ENCODE measurements at places on chromosomes 13 and 19.

DNA sequence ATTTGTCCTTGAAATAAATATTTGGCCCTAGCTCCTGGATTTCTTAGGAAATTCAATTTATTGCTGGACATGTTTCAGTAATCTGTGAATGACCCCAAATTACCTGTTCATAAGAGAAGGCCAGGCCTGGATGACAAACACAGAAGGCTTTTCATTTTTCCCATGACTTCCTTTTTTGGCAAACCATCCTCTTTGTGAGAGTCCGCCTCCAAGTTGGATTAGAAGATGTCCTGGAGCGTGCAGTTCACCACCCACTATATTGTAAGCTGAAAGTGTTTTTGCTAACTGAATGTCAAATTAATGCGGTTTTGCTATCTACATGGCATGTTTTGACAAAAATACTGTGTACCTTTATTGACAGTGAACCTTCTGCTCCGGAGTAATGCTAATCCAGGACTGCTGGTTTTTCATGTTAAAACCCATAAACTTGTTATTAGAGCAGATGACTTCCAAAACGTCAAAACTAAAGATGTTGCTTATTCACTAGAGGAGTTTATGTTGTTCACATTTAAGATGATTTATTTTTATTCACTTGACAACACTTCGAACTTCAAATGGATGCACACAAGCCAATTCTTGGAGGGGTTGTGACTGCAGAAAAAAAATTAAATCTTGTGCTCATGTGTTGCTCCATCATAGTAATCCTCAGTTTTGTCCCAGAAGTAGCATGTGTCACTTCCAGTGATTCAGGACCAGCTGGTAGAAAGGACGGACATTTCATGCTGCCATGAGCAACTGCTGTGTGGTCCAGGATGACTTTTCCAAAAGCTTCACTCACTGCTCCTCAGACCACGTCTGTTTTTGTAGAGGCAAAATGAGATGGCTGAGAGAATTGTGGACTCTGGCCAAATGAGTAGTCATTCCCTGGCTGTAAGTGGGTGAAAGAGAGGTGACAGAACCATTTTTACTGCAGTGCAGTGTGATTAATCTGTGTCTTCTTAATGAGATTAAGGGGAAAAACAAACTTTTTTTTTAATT is 71.0 kb downstream of the ITGBL1 start:
- no peak for DNase-seq

DNA sequence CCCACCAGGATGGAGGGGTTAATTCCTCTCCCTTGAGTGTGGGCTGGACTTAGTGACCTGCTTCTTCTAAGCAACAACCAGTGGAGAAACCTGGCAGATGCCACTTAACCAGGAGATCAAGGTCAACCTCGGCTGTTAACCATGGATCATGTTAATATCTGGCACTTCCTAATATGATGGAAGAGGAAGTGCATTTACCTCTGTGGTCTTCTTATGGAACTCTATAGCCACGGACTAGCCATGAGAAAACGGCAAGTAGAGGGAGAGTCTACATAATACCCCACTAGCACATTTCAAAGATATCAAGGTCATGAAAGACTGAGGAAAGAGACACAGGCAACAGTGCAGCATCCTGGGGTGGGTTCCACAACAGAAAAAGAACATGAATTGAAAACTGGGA is 31.4 kb downstream of the MLLT1 start:
- no peak for DNase-seq

GRCh38 chr13:66703597-66703996 is 526.5 kb downstream of the PCDH9 start:
- DNase-seq: no peak

DNA sequence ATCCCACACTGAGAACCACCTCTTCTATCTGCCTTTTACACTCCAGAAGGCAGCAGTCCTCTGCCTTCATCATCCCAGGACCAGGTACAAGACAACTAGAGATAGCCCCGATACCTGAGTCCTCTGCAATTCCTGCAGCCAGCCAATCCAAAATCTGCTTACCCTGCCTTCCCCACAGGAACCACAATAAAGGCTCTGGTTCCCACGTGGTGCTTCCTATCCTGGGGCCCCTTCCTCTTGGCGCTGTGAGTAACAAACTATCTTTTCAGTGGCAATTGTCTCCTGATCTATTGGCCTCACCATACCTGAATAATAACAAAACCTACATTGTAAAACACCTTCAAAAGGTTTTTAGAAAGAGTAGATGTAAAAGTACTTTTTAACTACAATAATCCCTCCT is 63.1 kb downstream of the ZDHHC20 start:
- DNase-seq: no peak

DNA sequence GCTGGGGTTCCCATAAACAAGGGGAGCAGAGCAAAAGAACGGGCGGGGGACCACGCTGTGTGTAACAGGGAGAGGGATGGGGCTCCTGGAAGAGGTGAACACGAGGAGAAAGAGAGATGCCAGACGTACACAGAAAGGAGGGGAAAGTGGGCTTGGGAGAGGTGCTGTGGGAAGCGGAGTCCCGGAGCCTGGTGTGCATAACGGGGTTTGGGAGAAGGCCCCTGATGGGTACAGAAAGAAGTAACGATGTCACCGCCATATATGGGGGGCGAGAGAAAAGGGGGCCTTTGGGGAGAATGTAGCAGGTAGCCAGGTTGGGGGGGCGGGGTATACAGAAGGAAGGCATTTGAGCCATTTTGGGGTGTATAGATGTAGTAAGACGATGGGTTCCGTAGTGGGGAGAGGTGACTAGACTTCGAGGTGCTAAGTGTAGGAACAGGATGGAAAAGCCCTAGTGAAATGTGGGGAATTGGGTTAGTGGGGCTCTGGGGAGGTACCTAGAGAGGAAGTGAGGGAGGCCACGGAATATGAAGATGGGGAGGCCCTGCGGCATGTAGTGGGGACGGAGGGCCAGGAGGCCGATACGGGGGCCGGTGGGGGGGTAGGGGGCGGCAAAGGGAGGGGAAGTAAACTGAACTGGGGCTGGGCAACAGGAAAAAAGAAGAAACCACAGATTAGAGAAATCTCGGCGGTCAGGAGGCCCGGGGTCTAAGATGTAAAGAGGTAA is 787 bp downstream of the ZNF580 start:
- no peak for DNase-seq

GRCh38 chr13:81493144-81493543 is 1152.2 kb upstream of the SPRY2 start:
- no peak for DNase-seq

- peak; percentile 43 for DNase-seq
These were observed 11.5 kb upstream of the CNFN start for GRCh38 chr19:42401365-42402303.

DNA sequence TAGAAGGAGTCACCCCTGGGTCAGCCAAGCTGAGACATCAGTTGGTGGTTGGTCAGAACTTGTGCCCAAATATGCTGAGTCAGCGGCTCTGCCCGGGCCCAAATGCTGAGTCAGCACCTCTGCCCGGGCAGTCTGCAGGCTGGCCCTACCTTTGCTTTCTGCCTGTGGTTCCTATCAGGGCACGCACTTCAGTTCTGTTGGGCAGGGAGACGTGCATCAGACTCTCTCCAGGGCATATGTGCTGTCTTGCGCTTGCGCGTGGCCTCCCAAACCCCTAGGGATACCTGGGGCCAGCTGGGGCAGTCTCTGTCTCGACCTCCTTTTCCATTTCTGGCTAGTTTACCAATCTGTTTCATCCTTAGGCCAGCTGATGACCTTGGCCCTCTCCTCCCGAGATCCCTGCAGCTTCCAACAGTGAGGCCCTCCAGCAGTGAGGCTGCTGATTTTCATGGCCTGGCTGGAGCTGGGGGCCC is 24.4 kb upstream of the LDLR start:
- no peak for DNase-seq

DNA sequence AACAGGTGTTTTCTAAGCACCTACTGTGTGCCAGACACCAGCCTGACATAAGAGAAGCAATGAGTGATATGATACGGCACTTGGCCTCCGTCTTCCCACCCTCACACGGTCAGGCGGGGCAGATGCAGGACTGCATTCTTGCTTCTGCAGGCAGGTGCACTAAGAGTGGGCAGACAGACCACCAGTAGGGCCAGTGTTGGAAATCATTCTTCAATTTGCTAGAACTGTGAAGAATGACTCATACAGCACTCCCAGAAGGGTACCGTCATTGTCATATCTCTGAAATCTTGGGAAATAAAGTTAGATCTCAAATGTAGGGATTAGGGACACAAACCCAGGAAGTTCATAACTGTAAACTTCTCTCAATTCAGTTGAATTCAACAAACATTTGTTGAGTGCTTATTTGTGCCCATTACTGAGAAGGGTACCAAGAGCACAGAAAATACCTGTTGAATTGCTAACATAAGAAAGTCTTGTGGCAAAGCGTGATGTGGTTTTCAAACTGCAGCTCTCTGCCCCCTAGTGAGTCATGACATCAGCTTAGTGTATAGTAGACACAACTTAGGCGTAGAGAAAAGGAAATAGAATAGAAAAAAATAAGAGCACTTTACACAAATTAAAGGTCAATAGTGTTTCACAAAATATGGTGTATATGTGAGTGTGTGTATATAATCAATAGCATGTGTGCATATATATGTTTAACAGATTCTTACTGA is 76.1 kb downstream of the TEX26 start:
- no peak for DNase-seq

- DNase-seq: no peak
These were observed 177.1 kb downstream of the PCCA start for GRCh38 chr13:100266026-100266425.

DNA sequence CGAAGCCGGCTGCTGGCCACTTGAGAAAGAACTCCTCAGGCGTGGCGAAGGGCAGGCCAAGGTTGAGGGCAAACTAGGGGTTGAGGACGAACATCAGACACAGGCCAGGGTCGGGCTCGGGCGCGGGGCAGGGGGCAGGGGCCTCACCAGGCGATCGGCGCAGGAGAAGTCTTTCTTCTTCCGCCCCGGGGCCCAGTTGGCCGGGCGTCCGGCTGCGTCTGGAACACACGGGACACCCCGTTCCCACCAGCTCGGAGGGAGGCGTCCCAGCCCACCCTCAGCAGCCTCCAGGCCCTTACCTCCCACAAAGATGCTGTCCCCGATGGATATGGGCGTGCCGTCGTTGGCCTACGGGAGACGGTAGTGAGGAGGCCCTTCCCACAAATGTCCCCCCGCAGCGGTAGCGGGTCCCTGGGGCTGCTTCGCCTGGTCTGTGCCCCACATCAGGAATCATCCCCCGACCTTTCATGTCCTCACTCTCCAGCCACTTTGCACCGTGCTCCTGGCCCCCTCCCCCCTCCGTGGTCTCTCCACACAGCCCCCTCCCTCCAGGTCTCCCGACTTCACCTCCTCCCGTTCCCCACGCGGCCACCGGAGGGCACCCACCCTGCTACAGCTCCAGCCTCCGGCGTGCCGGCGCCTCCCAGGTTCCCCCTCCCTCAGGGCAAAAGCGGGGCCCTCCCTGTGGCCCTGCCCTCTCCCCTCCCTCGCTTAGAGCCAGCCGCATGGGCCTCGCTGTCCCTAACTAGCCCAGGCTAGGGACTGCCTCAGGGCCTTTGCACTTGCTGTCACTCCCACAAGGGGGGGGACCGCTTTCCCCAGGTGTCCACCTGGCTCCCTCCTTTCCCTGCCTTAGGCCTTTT is 4.8 kb downstream of the PNKP start:
- no peak for DNase-seq

DNA sequence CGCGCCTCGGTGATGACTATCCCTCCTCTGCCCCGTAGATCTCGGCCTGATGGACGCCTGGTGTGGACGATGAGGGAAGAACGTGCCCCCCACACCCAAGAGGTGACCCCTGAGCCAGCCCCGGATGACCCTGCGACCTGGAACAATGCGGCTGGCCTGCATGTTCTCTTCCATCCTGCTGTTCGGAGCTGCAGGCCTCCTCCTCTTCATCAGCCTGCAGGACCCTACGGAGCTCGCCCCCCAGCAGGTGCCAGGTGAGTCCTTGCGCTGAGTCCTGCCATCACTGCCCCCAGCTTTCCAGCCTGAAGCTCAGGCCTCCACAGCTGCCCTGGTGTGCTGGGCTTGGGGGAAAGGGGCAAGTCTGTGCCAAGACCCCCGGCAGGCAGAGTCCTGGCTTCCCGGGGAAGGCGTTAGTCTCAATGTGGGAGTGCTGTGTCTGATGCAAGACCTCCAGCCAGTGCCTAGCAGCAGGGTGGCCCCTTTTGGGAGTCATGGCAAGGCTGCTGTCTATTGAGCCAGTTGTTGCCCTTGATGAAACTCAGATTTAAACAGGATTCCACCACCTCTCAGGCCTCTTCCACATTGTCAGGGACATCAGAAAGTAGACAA is 67.5 kb downstream of the CHST8 start:
- DNase-seq: no peak

- no peak for DNase-seq
These were observed 550 bp upstream of the DLL3 start for GRCh38 chr19:39497996-39498797.

DNA sequence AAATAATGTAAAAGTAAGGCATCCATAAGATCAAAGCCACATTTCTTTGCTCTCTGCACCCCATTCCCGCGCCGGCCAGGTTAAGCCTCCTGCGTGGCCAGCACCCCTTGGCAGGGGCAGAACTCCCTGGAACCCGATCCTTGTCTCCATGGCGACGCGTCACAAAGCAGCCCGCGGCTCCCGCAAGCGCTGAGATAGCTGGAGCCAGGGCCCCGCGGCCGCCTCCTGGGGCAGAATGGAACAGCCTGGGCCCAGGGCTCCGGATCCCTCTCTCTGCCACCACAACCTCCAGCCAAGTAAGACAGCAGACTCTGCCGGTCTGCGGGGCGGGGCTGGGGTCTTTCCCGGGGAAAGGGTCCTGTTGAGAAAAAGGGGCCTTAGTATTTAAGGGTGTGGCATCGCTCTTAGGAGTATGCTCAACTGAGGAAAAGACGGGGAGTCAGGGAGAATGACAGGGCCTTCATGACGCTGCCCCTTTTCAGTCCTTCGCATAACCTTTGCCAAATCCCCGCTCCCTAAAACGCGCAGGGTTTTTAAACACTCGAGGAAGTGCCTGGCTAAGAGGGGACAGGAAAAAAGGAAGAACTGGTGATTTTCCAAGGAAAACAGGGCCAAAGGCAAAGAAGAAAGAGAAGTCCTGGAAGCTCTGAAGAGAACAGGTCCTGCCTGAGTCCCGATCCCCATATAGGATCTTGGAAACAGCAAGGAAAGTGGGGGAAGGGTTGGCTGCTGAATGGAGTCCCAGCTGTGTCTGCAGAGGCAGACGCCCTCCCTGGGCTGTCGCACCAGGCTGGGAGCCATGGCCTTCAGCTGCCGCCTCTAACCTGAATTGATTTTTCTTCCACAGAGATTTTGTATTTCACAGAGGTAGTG is at the start of gene TEX26:
Gene TEX26, plus strand, starts transcription at position 176 of the 873 bp plus-strand sequence. Its CDS starts 60 bp downstream, at position 236.
- no peak for DNase-seq

All from bone marrow (tissue), 2 donors.